ENCODE measurements at places on chromosomes 6 and 20.

DNA sequence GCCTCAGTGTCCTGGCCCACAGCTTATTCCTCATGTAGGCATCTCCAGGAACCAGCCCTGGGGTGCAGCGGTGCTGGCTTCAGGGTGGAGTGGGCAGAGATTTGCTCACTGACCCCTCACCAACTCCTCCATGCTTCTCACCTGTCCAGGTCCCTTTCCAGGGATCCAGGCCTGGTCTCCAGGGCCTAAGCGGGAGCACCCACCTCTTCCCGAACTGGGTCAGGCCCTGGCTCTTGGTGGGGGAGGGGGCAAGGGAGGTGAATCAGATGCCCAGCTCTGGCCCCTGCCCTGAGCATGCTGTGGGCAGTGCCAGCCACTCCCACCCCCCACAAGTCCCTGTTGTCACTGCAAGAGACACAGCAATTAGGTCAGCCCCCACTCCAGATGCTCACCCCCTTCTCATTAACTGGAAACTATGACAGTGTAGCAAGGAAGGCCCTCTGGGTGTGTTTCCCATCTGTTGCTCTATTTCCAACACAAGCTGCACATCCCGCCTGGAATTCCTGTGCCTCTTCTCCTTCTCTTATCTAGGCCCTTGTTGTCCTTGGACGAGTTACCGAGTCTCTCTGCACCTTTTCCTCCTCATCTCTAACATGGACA is 37.0 kb downstream of the MDFI start:
- ATAC-seq, result no peak

- no peak for ATAC-seq
Measured at GRCh38 chr6:24802271-24803059, 3.7 kb upstream of the ARMH2 start.

DNA sequence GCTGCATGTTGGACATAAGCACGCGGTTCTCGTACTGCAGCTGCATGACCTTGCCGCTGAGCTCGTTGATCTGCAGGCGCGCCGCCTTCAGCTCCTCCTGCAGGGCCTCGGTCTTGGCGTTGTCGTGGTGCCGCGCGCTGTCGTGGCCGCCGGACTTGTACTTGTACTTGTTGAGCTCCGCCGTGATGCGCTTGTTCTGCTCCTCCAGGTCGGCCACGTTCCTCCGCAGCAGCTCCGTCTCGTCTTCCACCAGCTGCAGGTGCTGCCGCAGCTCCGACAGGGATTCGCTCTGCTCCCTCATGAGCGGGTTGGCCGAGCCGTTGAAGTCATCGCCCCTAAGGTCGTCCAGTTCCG is 16.6 kb upstream of the KIAA0408 start:
- ATAC-seq, result no peak

DNA sequence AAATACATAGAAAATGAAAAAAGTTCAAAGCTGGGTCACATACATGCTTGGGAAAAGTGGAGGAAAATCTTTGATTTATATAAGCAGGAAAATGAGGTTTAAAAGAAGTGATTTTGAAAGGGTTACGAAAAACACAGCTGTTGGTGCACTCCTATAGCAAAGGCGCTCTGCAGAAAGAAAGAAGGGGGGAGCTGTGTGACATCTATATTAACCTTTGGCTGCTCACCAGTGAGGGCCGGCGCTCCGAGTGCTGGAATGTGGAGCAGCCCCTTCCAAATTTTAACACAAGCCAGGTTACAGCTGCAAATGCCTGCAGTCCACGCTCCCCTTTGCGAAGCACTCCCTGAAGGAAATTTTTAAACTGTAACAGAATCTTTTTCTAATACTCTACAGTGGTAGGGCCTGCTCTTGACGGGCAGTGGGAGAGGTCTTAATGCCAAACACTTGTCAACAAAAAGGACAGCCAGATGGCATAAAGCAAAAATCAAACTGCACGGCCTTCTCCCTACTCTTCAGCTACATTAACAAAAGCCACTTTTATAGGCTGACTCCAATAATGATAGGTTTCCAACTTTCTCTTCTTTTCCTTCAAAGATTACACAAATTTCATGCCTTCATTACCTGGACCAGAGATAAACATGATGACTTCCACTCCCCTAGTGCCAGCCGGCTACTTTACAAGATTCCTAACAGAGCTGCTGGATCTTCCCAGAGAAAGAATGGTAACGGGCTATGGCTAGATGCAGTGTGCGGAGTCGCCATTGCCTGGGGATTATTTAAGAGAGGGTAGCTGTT is 4.8 kb downstream of the BMP7 start:
- ATAC-seq, result no peak

DNA sequence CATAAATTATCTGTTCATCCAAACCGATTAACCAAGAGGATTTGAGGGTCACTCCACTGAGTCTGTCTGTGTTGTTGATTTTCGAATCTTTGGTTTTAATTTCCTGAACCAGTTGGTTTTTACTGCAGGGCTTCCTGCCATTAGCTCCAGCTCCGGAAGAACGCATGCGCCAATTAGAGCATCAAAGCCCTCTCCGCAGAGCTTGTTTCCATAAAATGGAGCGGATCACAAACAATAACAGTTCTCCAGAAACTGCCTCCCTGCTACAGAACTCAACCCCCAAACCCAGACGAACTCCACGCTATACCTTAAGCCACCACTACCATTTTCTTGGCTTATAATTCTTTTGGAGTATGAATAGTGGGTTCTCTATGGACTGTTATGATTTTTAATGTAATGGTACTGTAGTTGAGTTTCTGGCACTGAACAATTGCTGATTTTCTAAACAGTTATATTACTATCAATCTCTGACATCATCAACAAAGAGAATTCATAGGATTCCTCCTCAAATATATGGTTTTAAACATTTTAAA is 13.8 kb downstream of the TFAP2A start:
- ATAC-seq, result no peak

- ATAC-seq, result no peak
Measured at GRCh38 chr20:14707865-14708596, 370.6 kb upstream of the FLRT3 start.

DNA sequence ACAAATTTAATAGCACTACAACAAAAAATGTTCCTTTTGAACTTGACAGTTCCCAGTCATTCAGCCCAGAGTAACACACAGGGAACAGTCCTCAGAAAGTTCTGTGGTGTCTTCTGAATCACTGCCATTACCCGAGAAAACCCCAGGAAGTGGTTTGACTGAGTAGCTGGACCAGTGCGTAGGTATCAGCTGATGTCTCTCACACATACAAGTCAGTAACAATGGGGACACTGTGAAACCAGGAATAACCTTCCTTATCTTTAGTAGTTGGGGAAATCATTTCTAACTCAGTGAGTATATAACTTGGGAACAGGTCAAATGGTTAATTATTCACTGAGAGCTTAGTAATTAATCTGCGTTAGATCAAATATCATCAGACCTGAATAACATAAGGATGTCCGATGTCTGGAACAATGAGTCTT is 73.1 kb downstream of the HIVEP2 start:
- peak; percentile 97 for ATAC-seq

GRCh38 chr20:36549942-36550789 is 8.8 kb downstream of the MYL9 start:
- no peak for ATAC-seq

DNA sequence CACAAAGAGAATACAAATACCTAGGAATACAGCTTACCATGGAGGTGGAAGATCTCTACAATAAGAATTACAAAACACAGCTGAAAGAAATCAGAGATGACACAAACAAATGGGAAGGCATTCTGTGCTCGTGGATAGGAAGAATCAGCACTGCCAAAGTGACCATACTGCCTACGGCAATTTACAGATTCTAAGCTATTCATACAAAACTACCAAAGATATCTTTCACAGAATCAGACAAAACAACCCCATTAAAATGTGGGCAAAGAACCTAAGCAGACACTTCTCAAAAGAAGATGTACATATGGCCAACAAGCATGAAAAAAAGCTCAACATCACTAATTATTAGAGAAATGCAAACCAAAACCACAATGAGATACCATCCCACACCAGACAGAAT is 133.2 kb upstream of the SSTR4 start:
- no peak for ATAC-seq

DNA sequence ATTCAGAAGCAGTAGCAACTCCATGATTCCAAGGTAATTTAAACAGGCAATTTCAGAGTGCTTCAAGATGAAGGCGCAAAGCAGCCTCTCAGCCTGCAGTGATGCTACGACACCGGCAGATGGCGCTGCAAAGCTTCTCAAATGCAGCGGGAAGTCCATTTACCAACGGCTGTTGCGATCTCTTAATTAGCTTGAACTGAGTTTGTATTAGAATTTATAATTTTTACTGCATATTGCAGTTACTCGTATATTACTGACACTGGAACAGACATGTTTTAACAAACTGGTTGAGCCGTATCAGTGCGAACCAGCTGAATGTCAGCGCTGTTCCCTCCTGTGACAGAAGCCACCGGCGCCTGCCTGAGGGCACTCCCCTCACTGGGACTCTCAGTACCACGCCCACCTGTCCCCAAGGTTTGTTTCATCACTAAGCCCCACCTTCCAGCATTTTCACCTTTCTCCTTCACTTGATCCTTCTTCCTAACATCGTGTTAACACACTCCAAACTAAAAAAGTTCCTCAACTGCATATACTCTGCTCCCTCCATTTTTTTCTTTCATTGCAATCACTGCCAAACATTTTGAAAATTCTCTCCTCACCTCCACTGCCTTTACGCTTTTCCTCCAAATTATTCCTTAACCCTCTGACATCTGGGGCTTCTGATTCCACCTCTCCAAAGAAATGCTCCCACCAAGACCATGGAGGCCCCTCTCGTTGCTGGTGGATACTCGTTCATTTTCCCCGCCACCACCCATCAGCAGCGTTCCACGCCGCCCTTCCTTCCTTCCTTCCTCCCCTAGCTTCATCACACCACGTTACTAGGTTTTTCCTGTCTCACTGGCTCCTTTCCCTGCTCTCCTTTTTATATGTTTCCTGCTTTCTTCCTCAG is 14.5 kb downstream of the GNL1 start:
- peak; percentile 92 for ATAC-seq

DNA sequence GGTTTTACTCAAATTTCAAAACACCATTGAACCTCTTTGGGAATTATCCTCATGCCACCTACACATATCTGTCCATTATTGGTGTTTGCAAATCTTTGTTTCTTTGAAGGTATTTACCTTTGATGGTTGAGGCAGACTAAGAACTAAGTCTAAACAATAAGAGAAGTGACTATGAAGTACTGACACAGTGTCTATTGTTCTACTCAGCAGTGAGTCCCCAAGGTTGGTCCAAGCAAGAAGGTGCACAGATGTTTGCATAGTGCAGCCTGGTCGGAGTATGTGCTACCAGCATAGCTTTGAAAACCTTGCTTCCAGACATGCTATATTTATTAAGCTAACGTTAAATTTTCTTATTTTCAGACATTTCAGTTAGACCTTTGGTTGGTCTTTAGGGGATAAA is 19.5 kb downstream of the LRRC1 start:
- no peak for ATAC-seq

- peak; percentile 41 for ATAC-seq
Measured at GRCh38 chr6:116564921-116565872, 6.1 kb upstream of the RWDD1 start.

- ATAC-seq, result peak; percentile 77
Measured at GRCh38 chr6:72739368-72739779, 117.5 kb downstream of the KCNQ5 start.

DNA sequence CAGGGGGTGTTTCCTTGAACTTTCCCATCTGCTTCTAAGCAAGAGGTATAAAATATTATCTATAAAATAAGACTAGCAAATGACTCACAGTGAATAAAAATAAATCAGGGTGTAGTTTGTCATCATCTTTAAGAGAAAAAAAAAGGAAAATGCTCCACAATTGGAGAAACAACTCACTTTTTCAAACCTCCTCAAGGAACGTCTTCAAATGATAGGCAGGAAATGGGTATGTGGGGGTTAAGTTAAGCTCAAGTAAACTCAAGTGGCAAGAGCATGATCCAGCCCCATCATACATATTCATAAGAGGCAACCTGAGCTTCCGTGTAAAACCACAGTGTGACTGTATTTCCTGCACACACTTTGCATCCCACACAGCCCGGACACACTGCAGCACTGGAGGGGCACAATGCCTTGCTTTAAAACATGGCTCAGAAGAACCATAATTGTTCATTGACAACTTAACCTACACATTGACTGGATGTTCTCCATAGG is 58.5 kb upstream of the CEP85L start:
- peak; percentile 97 for ATAC-seq

DNA sequence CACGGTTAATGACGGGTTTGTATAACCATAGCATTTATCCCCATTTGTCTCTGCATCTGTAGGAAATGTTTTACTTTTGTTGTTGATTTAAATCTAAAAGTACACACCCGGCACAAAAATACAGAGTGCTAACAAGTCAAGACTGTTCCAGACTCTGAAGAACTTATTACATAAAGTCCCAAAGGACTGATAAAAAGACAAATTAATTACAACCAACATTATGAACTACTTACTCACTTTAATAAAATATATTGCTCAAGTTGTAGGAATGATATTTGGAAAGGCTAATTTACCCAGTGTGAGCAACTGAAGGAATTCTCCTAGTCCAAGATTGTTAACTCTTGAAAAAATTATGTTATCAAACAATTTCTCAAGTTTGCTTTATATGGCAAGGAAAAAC is 115.6 kb downstream of the KIF13A start:
- no peak for ATAC-seq

GRCh38 chr6:106160189-106160588 is 74.1 kb downstream of the PRDM1 start:
- ATAC-seq, result no peak

- no peak for ATAC-seq
Measured at GRCh38 chr20:20729563-20729962, 17.1 kb upstream of the RALGAPA2 start.

DNA sequence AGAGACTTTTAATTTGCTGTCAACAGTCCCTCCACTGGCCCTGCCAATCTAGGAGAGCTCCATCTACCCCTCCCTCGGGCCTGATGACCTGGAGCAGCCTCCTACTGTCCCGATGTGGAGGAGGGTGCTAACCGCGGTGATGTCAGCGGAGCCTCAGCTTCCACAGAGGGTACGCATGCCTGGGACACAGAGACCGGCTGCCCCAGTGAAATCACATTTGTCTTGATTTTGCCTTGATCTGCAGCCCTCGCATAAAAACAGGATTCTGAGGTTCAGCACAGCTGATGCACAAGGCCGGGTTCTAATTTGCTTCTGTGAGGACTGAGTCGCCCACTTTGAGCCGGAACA is 77.6 kb downstream of the STK35 start:
- ATAC-seq, result no peak

GRCh38 chr20:58649288-58650180 is 1.5 kb upstream of the STX16 start:
- ATAC-seq, result peak; percentile 1

GRCh38 chr6:16762268-16762549 is 949 bp upstream of the ATXN1 start:
- peak; percentile 67 for ATAC-seq

DNA sequence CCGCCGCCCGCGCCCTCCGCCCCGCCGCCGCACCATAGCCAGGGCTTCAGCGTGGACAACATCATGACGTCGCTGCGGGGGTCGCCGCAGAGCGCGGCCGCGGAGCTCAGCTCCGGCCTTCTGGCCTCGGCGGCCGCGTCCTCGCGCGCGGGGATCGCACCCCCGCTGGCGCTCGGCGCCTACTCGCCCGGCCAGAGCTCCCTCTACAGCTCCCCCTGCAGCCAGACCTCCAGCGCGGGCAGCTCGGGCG is 1.5 kb downstream of the FOXC1 start:
- ATAC-seq, result no peak

GRCh38 chr20:64040231-64041039 is 4.5 kb downstream of the C20orf204 start:
- ATAC-seq, result no peak

Data from stimulated activated memory B cell treated with anti-CD40 and anti-IgM and Interleukin-4, amounts not matched to agents 10 μg/mL and 1 μg/mL and 100 μg/mL, for 72 hours (primary cell).